ENCODE measurements at places on chromosomes 7 and 10.

DNA sequence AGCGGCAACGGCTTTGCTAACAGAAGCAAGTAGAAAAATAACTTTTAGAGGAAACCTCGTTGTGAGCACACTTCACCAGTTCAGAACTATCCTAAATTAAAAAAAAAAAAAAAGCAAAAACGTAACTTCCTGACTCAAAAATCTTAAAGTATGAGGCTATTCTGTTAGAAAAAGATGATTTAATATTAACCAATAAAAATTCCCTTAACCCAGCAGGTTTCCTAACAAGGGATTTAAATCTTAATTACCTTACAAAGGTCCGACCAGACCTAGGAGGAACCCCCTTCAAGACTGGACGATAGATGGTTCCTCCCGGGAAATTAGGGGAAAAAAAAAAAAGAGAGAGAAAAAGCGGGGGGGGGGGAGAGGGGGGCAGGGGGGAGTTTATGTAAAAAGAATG is 22.9 kb upstream of the CHST3 start:
- no peak for DNase-seq

- DNase-seq: no peak
Observed at GRCh38 chr7:195010-195829, 2.8 kb downstream of the FAM20C start.

DNA sequence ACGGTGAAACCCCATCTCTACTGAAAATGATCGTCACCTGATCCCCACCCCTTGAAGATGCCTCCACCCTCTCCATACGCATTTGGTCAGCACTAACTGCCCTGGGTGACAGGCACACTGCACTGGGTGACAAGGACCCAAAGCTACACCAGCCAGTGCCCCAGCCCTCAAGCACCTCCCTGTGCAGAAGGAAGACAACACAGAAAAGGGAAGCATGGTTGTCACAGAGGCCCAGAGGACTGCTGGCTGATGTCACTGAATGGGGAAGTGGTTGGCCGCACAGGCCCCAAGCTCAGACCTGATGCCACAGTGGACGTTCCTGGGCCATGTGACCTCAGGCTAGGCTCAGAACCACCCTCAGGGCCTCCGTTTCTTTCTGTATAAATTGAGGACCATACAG is 4.2 kb upstream of the PILRA start:
- no peak for DNase-seq

GRCh38 chr10:24201503-24202180 is 7.3 kb upstream of the KIAA1217 start:
- DNase-seq: no peak

DNA sequence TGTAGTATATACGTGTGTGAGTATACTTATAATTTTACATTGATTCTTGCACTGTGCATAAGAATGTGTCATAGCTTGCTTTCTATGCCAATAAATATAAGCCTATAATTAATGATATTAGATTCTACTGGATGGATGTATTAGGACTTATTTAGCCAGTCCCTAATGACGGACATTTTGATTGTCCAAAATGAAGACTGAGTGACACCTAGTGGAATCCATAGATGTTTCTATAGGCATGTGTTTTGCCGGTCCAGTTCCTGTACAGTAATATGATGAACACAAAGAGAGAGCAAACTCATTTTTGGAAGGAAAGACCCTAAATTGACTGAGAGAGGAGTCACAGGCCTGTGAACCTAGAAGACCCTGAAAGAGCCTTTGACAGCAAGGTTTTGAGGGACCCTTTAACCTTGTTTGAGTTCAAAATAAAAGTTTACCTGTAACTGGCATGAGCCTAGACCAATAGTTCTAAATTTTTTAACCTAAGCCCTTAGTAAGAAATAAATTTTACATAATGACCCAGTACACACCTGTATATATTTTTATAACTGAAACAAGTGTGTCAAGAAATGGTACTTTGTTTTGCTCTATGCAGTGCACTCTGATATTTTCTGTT is 42.4 kb upstream of the AGBL3 start:
- no peak for DNase-seq

DNA sequence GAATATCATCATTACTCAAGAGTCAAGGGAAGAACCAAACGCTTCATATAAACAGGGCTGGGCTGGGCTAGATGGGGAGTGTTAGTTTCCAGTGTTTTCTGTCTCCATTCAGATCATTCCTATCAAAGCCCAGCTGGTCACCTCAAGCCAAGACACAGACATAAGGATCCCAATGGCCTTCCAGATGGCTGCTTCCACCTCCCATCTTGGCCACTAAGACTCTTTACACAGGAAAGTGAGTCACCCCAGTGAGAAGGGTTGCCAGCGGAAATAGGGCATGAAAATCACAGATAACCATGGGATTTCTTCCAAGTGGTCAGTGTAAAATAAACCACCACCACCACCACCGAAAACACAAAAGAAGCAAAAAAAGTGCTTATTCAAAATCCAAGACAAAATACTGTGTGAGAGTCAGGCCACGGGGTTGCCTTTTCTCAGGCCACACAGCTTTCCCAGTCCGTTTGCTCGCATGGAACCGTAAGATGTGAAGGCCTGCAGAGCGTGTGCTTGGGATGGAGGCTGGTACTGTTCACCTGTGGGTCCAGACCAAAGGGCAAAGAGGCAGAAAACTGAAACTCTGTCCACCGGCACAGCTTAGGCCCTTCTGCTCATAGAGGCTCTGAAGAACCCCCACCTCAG is 5.6 kb downstream of the PRSS2 start:
- DNase-seq: no peak

GRCh38 chr10:132173185-132173584 is 13.6 kb upstream of the DPYSL4 start:
- no peak for DNase-seq

DNA sequence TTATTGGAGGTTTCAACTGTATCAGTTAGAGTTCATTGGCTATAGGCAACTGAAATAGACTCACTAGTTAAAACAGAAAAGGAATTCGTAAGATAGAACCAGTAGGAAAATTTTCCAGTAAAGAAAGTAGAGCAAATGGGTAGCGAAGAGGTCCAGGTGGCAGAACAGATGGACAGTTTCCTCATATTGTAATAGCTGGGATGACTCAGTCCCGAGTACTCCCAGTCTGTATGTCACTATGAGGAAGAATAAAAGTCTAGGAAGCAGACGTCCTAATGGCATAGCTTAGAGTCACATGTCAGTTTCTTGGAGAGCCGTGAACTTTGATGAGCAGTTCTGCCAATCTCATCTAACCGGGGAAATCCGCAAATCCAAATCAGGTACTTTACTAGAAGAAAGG is 95.3 kb downstream of the RNF32 start:
- DNase-seq: no peak

GRCh38 chr10:90862908-90863514 is 5.2 kb upstream of the HTR7 start:
- DNase-seq: no peak

GRCh38 chr10:102721954-102722353 is 7.5 kb downstream of the SFXN2 start:
- no peak for DNase-seq

DNA sequence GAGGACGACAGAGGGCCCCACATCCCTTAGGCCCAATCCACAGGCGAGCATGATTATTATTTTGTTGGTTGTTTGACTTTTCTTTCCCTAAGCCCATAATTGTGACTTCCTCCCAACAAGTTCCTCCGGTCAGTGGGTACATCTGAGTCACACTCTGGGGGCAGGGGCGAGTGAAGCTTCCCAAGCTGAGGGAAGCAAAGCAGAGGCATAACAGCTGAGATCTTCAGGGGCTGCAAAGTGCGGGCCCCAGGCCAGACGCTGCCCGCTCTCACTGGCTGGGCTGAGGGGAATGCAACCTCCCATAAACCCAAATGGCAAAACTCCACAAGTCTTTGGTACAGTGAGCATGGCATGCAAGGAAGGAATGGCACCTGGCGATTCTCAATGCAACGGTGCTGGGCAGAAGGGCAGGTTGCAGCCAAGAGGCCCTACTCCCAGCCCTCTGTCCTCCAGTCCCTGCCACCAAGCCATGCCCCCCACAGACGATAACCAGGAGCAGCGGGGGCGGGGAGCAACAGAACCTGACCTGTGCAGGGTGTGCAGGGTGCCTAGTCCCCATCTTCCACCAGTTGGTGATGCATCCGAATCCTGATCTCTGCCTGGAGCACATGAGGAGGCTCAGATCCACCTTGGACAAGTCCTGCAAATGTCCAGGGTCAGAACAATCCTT is 25.3 kb downstream of the TNS3 start:
- DNase-seq: no peak

GRCh38 chr7:12709726-12710502 is 22.5 kb downstream of the ARL4A start:
- DNase-seq: no peak

DNA sequence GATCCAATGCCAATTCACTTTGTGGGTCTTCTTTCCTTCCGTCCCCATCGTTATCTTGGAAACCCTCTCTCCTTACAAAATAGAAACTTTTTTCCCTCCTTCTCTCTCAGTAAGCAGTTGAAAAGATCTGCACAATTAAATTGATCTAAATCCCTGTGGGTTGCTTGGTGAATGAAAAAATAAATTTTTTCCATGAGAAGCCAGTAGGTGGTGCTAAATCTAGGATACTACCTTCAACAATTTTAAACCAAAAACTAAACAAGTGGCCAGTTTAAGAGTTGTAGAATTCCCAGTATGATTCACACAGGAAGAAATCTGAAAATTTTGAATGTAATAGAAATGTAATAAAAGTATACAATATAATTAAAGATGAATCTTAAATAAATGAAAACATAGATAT is 990.3 kb upstream of the ZNF722 start:
- no peak for DNase-seq

GRCh38 chr7:148255333-148255732 is 335.2 kb upstream of the C7orf33 start:
- DNase-seq: no peak

GRCh38 chr10:119507115-119507514 is 35.4 kb downstream of the RGS10 start:
- no peak for DNase-seq

DNA sequence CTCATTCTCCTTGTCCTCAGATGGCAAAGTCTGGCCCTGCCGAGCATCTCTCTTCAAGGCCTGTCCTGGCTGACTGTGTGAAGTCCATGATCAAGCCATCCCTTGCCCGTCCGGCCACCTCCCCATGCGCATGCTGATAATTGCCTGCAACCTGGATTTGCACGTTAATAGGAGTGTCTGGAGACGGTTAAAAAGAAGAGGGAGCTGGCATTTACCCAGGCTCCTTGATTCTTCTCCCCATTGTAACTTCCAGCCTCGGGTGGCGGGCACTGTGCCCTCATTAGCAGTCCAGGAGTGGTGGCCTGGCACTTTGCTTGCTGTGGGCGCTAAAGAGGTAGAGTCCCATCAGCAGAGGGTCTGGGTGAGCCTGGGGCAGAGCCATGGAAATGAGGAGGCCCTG is 157.4 kb downstream of the C10orf105 start:
- DNase-seq: no peak

GRCh38 chr7:139681463-139681755 is 96.4 kb downstream of the HIPK2 start:
- DNase-seq: no peak

DNA sequence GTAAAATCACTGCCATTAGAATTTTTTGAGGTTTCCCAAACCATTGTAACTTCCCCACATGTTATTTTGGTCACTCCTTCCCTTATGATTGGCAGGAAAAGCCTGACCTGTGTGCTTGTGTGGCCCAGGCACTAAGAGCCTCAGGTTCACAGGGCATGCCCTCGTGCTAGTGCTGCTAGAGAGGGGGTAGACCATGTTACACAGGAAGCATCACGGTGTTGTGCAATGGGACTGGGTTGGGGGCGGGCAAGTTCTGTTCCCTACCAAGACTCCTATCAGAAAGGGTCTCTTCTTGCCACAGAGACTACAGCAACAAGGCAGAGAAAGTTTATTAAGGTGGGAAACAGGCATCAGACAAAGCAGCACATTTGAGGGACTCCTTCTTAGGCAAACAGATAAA is 32.2 kb downstream of the LSM5 start:
- DNase-seq: no peak

GRCh38 chr10:127398140-127398970 is 150.8 kb upstream of the NPS start:
- no peak for DNase-seq

GRCh38 chr7:131007439-131008330 is 273.7 kb upstream of the KLF14 start:
- peak; percentile 67 for DNase-seq

DNA sequence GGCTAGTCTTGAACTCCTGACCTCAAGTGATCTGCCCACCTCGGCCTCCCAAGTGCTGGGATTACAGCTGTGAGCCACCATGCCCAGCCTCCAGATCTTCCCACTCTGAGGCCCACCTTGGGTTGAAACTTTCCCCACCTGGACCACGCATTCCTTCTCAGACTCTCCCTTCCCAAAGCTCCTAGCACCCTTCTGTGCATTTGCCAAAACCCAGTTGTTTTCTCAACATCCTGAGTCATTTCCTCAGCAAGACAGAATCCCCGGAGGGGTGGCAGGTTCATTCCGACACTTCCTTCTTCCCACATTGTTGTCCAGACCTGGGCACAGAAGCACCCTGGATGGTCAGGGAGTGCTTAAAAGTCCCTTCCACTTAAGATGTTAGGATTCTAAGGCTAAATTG is 28.9 kb downstream of the BAG3 start:
- DNase-seq: no peak

GRCh38 chr10:119320981-119321380 is 113.6 kb downstream of the GRK5 start:
- DNase-seq: no peak

DNA sequence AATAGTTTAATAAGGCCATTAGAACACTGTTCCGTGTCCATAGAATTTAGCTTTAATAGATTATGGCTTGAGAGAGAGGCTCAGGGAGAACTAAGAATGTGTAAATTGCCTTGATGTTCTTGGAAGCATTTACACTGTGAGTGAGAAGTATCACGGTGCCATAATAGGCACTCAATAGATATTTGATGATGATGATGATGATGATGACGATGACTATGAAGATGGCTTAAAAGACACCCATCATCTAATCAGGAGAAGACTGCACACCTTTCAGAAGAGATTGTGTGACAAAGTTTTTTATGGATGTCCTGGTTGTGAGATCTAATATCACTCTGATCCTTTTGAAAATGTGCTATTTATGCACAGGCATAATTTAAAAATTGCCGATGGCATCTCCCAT is 264.2 kb downstream of the GLI3 start:
- DNase-seq: no peak

- no peak for DNase-seq
Observed at GRCh38 chr7:114851406-114852061, 70.4 kb upstream of the MDFIC start.

- no peak for DNase-seq
Observed at GRCh38 chr7:22295402-22296264, 61.3 kb downstream of the RAPGEF5 start.

- DNase-seq: no peak
Observed at GRCh38 chr10:129522041-129522585, 55.1 kb downstream of the MGMT start.
